A549 treated with CORT108297 at 1 μM for 4 hours (cell line): ENCODE measurements at places on chromosomes 6 and 20. TPM values are rescaled to one million over a fixed set of nuclear protein-coding genes. Genes with fewer than 3 reads are reported as not detected.

FOXF2 gene
- total RNA-seq = 19.0 to 26.9 TPM (median 26.0 TPM) in 5 replicates

KCNK16 gene
- not detected in 5 replicates for total RNA-seq

CST4 gene
- total RNA-seq = not detected in 5 replicates

TRIM15 gene
- total RNA-seq = 0.08 to 0.09 TPM in 2 of 5 replicates, not detected in the others

ABHD16B gene
- not detected in 5 replicates for total RNA-seq
